ENCODE measurements at places on chromosomes 7 and 10.

DNA sequence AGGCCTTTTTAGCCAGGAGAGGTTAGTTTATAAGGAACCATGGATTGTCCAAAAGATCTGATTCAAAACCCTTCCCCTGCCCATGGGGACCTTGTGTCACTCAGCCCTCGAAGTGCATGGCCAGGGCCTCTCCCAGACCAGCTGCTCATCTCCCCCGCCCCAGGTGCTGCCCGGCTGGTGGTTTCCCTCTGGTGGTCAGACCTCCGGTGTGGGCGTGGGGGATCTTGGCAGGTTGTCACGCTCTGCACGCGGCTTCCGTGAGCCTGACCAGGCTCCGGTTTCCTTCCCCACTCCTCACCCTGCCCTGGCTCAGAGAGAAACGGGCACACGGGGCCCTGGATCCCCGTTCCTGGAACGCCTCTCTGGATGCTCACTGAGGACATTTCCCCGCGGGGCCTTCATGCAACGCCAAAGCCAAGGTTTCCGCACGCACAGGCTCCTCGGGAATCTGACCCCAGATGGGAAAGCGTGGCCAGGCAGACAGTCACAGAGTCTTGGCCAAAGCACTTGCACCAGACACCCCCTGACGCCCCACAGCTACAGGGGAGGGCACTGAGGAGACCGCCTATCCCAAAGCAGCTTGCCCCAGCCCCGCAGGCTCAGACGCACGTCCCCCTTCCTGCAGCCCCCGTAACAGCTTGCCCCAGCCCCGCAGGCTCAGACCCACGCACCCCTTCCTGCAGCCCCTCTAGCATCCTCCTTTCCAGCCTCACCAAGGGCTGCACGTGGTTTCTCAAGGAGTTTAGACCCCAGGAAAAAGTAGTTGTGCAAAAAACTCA lies 7.8 kb upstream of the DIP2C start:
- no peak for DNase-seq

DNA sequence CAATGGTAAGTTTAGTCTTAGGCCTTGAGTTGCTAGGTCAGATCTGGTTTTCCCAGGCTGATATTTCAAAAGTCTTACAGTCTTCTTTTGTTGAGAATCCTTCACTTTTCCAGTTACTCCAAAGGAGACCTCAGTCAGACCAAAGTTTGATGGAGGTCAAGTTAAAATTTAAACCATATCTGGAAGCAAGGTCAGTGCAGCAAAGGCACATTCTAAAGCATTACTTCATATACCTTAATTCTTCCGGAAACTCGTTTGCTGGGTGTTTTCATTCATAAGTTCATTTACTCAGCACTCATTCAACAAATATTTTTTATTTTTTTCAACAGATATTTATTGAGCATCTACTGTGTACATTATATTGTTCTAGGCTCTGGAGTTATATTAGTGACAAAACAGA lies 403.0 kb upstream of the LRGUK start:
- no peak for DNase-seq

GRCh38 chr7:134630893-134631292 lies 15.8 kb upstream of the BPGM start:
- no peak for DNase-seq

DNA sequence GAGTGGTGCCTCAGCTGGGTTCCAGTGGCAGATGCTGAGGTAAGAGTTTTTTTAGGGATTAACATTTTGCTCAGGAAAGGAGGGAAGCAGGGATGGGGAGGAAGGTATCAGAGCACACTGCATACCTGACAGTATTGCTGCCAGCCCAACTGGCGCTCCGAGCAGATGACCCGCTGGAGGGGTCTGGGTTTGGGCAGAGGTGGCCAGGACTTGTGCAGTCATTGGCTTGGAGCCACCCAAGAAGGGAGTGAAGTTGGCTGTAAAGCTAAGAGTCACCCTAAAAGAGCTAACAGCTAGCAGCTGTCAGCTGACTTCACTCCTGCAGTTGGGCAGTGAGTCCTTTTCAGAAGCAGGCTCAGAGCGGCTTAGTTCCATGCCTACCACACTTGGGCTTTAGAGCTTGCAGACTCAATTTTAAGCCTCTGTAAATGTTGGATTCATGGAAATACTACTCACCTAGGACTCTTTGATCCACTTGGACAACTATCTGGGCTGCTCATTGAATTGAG lies 5.8 kb upstream of the ARHGAP22 start:
- no peak for DNase-seq

DNA sequence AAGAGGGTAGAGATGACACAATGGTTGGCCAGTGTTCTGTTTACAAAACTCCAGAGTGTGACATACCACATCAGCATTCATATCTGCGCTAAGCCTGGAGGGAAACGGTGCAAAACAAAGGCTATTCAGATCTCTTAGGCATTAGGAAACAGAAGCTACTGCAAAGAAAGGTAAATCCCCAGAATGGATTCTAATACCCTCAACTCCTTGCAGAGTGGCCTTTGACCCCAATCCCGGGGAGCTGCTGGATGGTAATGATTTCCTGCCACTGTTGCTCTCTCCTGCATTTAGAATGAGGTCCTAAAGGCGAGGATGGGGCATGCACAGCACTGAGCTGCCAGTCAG lies 65.2 kb downstream of the AOAH start:
- no peak for DNase-seq

DNA sequence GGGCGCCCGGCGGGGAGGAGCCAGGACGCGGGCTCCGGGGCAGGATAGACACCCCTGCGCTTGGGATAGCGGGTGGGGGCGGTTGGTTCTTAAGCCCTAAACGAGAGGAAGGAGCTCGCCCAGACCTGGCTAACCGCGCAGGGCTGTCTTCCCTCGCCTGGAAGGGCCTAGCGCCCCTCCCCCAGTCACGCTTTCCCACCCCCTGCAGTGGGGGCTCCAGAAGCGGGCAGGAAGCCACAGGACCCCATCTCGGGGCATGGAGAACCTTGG lies 6.5 kb downstream of the SHH start:
- no peak for DNase-seq

GRCh38 chr10:94858005-94858404 lies 80.5 kb upstream of the CYP2C9 start:
- DNase-seq: no peak

DNA sequence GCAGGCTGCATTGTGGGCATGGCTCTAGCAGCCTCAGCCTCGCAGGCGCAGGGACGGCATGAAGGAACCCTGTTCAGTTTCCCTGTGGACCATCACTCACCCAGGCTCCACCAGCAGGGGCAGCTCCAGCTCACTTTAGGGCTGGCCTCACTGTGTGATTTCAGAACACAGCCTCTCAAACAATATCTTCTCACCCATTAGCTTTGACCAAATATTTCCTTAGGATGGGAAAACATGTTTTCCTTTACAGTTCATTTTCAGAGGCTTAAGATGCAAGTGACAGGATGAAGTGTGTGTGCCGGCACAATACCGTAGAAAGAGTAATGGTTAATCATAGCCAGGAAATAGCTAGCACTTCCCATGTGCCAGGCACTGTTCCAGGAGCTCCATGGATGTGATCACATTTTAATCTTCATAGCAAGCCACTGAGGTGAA lies 58.2 kb downstream of the LANCL2 start:
- DNase-seq: no peak

DNA sequence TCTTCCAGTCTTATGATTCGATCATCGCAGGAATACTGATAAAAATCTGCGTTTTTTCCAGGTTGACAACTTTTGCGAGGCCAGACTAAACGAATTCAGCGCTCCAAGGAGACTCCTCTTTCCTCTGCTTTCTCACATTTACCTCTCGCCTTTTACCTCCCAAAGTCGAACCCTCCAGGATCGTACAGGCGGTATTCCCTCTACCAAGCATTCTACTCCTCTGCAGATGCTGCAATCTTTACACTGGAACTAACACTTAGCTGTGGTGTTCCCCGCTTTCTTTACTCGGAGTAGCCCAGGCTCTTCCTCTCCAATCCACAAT lies 449 bp downstream of the NUDT5 start:
- no peak for DNase-seq

- no peak for DNase-seq
These were observed 20.6 kb upstream of the HSPB1 start for GRCh38 chr7:76281706-76282343.
